ENCODE measurements at places on chromosomes 4 and X.

GRCh38 chr4:182828360-182829025 is 88.7 kb downstream of the DCTD start:
- DNase-seq = no peak

- no peak for DNase-seq
Measured at GRCh38 chrX:3669841-3670475, 43.5 kb downstream of the PRKX start.

- no peak for DNase-seq
Measured at GRCh38 chr4:174340714-174341113, 57.0 kb downstream of the CEP44 start.

DNA sequence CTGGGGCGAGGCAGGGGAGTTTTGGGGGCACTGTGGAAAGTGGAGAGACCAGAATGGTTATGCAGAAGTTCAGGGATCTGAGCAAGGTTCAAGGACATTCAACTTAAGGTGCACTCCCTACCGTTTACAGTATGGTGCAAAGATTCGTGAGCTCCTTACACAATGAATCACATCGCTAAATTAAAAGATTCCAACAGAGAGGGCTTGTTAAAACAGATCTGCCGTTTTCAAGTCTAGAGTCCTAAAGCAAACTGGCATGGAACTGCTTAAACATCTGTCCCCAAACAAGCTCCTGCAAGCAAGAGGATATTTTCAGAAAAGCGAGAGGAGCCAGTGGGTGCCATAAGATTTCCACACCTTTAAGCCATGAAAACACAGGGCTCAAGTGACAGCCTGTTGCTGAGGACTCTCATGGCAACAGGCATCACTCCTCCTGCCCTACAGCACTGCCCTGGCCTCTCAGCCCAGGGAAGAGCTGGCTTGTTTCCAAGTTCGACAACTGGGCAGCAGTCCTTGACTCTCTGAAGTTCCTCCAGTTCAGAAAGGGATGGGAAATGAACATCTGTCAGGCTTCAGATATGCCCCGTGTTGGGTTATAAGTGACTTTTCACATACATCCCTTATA is 10.0 kb downstream of the FAM184B start:
- no peak for DNase-seq

DNA sequence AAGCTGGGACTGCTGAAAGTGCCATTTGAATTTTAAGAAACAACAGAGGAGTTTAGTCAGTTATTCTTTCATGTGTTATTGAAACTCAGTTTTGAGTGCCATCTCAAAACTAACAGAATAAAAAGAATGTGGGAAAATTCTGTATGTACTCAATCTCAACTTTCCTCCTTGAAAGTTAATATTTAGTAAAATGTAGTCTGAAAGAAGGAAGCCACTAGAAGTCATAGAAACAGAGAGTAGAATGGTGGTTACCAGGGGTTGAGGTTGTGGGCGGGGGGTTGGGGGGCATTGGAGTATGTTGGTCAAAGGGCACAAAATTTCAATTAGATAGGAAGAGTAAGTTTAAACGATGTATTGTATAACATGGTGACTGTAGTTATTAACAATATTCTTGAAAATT is 628.3 kb upstream of the MAGEB2 start:
- DNase-seq = no peak

- DNase-seq = no peak
Measured at GRCh38 chrX:144681501-144681900, 565.8 kb upstream of the SPANXN1 start.

DNA sequence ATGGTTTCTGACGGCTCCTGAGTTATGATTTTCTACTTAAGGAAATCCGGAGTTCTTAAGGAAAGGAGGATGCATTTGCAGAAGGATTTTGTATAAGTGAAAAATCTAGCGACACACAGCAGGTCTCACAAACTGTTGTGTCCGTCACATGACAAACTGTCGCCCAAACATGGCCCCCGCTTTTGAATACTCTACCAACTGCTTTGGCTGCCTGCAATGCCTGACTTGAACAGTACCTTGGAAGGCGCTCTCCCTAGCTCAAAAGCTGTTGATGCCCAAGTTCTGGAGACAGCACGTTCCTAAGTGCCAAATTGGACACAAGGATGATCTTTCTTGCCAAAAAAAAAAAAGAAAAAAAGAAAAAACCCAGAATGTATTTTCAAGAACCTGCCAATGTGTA is 103.2 kb downstream of the ENPP6 start:
- no peak for DNase-seq

DNA sequence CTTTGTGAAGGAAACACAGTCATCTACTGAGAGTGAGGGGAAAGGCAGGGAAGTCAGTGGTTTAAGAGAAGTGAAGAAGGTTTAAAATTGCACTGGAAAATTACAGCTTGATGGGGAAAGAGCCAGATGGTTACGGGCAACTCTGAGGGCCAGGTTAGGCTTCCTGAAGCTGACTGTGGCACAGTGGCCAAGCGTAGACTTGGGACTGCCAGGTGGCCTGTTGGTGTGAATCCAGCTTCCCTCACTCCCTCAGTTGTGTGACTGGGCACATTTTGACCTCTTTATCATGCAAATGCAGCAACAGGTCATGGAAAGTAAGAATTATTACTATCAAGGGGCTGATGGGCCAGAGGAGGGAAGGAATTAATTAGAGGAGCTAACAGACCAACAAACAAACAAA is 390.1 kb downstream of the UNC5C start:
- DNase-seq = no peak

GRCh38 chrX:147679356-147680005 is 232.2 kb upstream of the FMR1 start:
- no peak for DNase-seq

DNA sequence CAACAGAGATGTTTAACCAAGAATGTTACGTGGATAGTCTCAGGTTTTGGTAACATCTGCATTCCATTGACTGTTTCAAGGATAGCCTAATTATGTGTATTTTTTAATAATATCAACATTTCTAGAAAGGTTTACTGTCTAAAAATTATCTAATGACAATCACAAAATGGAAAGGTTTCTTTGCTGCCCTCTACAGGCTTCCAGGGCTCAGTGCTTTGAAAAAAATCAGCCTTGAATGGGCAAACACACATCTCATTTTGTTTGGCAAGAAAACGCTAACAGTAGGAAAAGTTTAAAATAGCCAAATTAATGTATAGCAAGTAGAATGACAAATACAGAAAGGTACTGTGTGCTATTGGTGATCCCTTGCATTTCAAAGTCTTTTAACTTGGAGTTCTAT is 223.4 kb upstream of the PRPS2 start:
- DNase-seq = peak; percentile 29

DNA sequence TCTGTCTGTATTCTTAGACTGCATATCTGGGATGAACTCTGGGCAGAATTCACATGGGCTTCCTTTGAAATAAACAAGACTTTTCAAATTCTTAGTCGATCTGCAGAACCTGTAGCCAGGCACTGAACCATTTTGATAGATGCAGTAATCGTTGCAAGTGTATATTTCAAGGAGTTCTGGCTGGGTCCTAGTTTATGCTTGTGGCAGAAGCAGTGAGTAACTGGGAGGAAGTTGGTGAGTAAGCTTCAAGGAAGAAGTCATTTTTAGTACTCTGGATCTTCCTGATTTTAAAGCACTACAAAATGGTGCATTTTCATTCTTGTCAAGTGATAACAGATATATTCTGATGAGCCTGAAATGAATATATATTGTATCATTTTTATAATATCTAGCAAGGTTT is 9.5 kb downstream of the HPRT1 start:
- no peak for DNase-seq

- DNase-seq = no peak
Measured at GRCh38 chr4:11344916-11345315, 83.8 kb downstream of the HS3ST1 start.
